Gastroesophageal sphincter (tissue), 4 donors: ENCODE measurements at places on chromosomes 5 and 9. TPM values are rescaled to one million over a fixed set of nuclear protein-coding genes. Genes with fewer than 3 reads are reported as not detected.
A peak's percentile ranks its signal among the peaks of the same experiment; 100 is the strongest.

GRCh38 chr9:22446950-22447617 lies 460 bp downstream of the DMRTA1 start:
- ATAC-seq, result peak; percentile 79

- no peak for ATAC-seq
These were observed 113.2 kb downstream of the DTWD2 start for GRCh38 chr5:118875131-118875530.

DNA sequence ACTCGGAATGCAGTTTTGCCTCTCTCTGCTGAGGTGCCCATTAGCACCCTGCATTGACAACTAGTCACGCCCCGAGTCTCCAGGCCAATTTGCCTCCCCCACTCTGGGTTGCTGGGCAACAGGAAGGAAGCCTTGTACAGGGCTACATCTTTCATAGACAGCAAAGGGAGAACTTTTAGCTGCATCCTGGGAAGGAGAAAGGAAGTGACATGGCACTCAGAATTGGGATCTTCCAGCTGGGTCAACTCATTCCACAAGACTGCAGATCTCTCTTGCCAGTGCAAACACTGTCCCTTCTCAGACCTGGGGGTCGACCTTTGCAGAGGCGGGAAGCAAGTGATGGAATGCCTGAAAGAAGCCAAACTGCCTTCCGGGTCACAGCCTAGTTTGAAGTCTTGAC lies 282.0 kb downstream of the SLIT3 start:
- ATAC-seq, result no peak

- peak; percentile 67 for ATAC-seq
These were observed 65.5 kb upstream of the ABCA1 start for GRCh38 chr9:104993291-104993963.

The WDR31 gene
- 1.2 TPM for total RNA-seq

The PCSK5 gene
- 20.1 TPM for total RNA-seq

The FOXD4L6 gene
- not detected for total RNA-seq

The FAM221B gene
- not detected for total RNA-seq

DNA sequence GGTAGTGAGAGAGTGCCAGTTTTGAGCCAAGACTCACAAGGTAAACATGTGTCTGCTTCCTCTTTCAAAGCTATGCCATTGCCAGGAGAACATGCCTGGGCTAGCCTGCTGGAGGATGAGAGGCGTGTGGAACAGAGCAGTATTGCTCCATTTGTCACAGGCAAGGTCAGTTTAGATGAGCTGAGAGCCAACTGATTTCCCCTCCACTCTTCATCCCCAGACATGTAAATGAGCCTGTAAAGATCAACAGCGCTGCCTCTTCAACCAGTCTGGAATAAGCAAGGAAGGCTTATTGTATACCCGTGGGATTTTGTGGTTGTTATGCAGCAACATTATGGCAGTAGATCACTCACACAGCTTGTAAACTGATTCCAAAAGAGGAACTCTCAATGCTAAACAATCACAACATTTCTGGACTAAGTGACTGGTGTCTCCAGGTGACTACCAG lies 8.2 kb upstream of the GDNF start:
- ATAC-seq, result no peak

DNA sequence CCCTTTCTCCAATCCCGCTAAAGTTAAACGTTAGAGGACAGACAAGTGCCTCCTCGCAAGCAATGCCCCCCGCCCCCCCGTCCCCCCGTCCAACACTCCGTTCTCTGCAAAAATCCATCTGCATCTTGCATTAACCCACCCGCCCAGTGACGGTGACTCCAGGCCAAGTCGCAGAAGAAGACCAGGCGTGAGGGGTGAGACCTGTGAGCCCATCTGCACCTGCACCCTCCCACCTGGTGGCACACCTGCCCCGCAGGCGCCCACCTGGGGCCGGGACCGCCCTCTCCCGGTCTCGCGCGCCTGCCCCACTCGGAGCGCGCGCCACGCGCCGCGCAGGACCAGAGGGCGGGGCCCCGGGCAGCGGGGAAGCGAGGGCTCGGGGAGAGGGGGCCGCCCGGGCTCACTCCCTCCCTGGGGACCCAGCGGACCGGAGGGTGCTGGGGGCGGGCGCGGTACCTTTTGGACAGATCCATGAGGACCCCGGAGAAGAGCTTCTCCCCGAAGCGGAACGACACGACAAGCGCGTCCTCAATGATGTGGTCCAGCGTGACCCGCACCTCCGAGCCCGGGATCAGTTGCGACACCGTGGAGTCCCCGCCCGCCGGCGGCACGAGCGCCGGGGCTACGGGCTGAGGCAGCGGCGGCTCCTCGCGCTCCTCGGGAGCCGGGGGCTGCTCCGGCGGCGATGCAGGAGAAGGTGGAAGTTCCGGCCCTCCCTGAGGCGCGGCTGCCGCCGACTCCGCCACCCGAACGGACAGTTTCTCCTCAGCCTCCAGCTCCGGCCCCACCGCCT lies 705 bp downstream of the PWWP2A start:
- peak; percentile 34 for ATAC-seq

The COL5A1 gene
- 48.5 TPM for total RNA-seq

DNA sequence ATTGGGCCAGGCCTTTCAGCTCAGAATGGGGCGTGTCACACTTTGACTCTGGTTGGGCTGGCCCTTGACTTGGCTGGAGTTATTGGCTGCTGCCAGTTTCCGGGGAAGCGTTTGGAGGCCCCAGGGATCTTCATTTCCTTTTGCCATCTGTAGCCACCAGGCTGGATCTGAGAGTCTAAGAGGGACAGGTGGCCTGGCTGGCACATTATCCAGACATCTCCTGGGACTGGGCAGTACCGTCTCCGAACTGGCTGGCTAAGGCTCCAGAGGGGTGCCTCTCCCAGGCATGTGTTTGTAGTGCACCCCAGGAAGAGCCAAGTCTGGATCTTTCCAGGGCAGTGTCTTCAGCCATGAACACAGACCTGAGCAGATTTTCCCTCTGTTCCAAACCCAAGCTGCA lies 9.7 kb upstream of the JADE2 start:
- no peak for ATAC-seq
